ENCODE measurements at places on chromosomes 2 and 18.

DNA sequence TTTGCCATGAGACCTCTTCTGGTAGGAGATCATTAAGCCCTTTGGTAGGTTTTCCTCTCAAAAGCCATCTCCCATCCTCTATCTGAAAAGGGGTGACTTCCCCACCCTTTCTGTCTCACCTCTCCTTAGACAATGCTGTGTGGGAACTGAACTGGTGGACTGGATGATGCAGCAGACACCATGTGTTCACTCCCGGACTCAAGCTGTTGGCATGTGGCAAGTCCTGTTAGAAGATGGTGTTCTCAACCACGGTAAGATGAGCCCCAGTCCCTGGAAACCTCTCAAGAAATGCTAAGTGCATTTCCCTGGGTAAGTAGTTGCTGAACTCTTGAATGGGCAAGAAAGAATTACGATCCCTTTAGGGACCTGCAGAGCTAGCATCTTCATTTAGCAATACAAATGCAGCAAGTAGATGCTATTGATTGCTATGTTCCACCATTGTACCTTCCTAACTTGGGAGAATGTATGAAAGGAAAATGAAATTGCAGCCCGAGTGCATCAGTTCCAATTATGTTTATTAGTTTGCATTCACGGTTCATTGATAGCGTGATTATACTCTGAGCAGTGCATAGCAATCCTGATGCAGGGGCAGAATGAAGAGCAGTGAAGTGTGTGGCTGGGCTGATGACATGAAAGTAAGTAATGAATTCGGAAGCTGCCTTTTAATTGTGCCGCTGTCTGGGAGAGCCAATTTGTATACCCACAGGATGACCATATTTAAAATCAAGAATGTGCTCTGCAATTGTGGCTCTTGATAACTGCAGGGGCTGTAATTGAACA, 110.0 kb upstream of the MAP3K20 start:
- DNase-seq = no peak

GRCh38 chr2:23561088-23561487, 176.1 kb downstream of the KLHL29 start:
- DNase-seq = no peak

- no peak for DNase-seq
Observed at GRCh38 chr18:13461469-13461868, 242.9 kb downstream of the LDLRAD4 start.

GRCh38 chr2:170486730-170487129, 228.4 kb upstream of the SP5 start:
- DNase-seq = no peak

GRCh38 chr2:181172676-181173075, 192.3 kb downstream of the UBE2E3 start:
- DNase-seq = no peak

DNA sequence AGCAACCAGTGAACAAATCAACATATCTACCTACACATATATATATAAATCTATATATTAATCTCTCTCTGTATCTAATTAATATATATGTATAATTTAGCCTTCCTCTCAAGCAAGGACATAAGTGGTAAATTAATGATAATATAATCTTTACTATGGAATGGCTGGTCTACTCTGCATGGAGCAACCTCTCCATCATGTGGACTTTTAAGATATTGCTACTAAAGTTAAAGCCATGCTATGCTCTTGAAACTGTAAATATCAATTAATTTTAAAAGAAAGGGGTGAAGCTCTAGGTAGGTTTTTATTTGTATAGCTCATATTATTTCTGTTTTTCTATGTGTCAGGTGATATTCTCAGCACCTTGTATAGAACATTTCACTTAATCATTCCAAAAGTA, 147.0 kb downstream of the PPP1R1C start:
- no peak for DNase-seq

GRCh38 chr2:26584656-26585055, 56.5 kb downstream of the CIB4 start:
- DNase-seq = no peak

All from H54 (cell line).